Stimulated activated CD8-positive, alpha-beta memory T cell treated with anti-CD3 and anti-CD28 coated beads, Interleukin-4, amount 100 ng/mL, for 48 hours (primary cell): ENCODE measurements at places on chromosomes 4 and X.

GRCh38 chrX:805103-805670 is 174.6 kb downstream of the SHOX start:
- DNase-seq: no peak

- no peak for DNase-seq
Observed at GRCh38 chrX:148958901-148959300, 458.5 kb downstream of the AFF2 start.

DNA sequence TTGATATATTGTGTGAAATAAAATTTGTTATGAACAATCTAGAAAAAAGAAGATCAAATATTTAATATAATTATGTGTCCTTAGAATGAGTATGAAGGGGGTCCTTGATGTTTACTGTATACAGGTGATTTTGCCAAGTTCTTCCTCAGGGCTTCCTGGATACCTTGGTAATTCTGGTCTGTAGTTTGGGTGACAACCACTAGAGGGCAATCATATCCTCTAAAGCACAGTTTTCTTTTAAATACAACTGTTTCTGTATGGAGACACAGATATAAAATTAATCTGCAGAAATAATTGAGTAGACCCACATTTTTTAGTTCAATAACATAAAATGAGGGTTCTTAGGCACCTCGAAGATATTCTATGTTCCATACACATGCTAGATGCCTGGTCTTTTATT is 157.7 kb downstream of the SPANXN1 start:
- no peak for DNase-seq

GRCh38 chr4:88991746-88992145 is 65.2 kb downstream of the FAM13A start:
- DNase-seq: no peak
